Type B pancreatic cell (in vitro differentiated cells): ENCODE measurements at places on chromosomes 6 and 20. TPM values are rescaled to one million over a fixed set of nuclear protein-coding genes. Genes with fewer than 3 reads are reported as not detected.

The ZSCAN23 gene
- total RNA-seq = 10.3 and 11.2 TPM in 2 replicates

DNA sequence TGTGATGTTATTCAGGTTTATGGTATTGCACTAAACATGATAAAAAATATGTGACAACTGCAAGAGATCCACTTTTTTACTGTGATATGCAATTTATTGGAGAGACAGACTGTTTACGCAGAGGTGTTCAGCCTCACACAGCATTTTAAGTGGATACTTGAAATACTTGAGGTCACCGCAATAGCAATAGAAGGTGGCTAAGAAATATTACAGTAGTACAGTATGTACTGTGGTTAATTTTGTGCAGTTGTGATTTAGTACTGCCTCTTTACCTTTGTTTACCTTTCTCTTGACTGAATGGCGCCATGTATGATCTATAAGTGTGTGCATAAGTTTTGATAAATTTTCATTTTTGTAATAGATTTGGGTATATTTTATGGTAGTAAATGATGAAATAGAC lies 17.4 kb downstream of the MACROD2 start:
- H3K27me3 ChIP-seq = no peaks in the 10 kb centered on the region
- DNase-seq = no peak
- H3K27ac ChIP-seq = no peak overlapping the region
- H3K4me1 ChIP-seq = no peaks in the 10 kb centered on the region

DNA sequence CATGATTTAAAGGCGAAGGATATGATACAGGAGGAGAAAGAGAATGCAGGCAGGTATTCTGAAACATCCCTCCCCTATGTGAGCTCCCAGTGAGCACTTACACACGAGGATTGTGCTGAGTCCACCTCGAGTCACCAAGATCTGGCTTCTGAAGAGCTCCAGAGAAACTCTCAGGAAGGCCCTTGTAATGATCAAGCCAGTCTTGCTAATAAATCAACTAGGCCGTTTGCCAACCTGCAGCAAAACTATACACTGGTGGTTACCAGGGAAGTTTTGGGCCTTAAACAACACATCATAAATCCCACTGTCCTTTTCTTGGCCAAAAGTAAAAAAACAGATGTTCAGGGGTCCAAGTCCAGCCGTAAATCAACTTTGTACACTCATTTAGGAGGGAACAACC lies 79.2 kb downstream of the STXBP5 start:
- no peak overlapping the region for H3K27ac ChIP-seq
- H3K4me3 ChIP-seq = no peak overlapping the region
- H3K36me3 ChIP-seq = peaks cover 21% of the 10 kb centered on the region
- H3K27me3 ChIP-seq = no peaks in the 10 kb centered on the region
- no peak for DNase-seq
- H3K4me1 ChIP-seq = peaks cover 14% of the 10 kb centered on the region

DNA sequence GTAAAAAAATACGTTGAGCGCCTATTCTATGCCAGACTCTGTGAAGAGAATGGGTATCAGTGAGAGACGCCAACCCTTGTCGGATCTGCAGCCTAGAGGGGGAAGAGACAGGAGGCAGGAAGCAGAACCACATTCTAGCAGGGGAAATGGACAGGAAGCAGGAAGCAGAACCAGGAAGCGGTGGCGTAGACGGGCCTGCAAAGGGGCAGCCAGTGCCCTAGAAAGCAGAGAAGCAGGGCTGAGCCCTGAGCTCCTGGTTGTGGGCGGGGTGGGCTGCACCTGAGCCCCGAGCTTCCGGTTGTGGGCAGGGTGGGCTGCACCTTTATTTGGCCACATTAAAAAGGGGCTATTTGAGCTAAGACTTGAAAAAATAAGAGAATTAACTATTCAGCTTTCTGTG lies 71.9 kb downstream of the FAM120B start:
- H3K4me1 ChIP-seq = no peaks in the 10 kb centered on the region
- no peak overlapping the region for H3K27ac ChIP-seq
- peaks cover 18% of the 10 kb centered on the region for H3K36me3 ChIP-seq
- DNase-seq = no peak
